ENCODE measurements at places on chromosomes 4 and X.

- DNase-seq = no peak
Observed at GRCh38 chrX:23012636-23013035, 12.9 kb downstream of the DDX53 start.

- no peak for DNase-seq
Observed at GRCh38 chrX:124348885-124349453, 2.6 kb downstream of the SH2D1A start.

DNA sequence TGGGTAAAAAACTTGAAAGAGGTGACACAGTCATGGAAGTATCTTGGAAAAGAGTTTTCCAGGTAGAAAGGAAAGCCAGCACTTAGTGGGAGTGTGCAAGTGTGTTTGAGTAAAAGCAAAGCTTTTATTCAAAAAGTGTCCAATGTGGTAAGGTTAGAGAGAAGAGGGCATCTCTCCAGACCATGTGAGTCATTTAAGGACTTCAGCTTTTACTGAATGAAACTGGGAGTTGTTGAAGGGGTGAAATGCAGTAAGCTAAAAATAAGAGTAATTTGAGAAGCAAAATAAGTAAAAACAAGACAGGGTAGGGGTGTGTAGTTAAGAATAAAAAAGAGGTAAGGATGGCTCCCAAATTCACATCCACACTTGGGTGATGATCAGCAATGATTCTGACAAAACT, 238.9 kb downstream of the SLC7A11 start:
- DNase-seq = no peak

GRCh38 chrX:142999199-142999701, 26.5 kb upstream of the SPANXN4 start:
- no peak for DNase-seq

DNA sequence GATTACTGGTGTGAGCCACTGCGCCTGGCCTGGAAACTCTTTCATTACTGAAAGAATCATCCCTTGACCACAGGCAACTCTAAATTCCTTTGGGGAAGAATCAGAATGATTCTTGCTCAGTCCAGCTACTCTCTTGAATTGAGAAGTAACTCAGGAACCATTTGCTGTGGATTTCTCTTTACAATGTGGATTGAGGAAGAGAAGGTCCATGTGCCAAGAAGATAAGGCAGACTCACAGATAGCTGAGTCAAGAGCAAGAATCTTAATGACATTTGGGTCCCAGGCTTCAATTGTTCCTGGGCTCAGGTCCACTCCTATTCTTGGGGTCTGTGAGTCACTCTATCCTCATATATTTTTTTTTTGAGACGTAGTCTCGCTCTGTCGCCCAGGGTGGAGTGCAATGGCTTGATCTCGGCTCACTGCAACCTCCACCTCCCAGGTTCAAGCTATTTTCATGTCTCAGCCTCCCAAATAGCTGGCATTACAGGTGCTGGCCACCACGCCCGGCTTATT, 6.2 kb upstream of the MGARP start:
- DNase-seq = no peak

DNA sequence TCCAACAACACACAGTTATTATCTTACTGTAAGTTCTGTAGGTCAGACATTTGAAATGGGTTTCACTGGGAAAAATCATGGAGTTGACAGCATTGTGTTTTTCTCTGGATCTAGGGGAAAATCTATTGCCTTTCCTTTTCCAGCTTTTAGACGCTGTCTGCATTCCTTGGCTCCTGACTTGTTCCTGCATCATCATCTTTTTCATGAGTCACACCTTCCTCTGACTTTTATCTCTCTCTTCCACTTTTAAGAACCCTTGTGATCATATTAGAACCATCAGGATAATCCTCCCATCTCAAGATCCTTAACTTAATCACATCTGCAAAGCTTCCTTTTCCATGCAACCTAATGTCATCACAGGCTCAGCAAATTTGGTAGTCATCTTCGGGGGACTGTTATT, 1454.8 kb downstream of the RPA4 start:
- no peak for DNase-seq

- DNase-seq = no peak
Observed at GRCh38 chrX:31166416-31166815, 94.6 kb upstream of the FTHL17 start.

- DNase-seq = no peak
Observed at GRCh38 chrX:55149242-55149641, 60.4 kb downstream of the PAGE2 start.

DNA sequence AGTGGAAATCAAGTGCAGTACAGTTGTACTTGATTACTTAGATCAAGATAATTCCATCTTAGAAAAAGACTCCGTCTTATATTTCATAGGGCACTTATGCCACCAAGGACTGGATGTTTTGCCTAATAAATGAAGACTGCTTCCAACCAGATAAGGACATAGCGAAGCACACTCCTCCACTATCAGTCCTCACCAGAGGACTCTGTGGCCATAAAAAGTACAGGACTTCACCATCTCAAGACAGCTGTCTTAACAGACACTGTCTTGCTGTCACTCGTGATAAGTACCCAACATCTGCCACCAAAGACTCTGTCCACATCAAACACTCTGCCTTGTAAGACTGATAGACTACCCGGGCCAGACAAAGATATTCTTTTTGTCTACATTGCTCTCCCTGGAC, 352.0 kb downstream of the TRAM1L1 start:
- DNase-seq = no peak

All from NCI-H1436 (cell line).